ENCODE measurements at places on chromosomes 4 and X.
A peak's percentile ranks its signal among the peaks of the same experiment; 100 is the strongest.

GRCh38 chr4:26141911-26142638, 178.7 kb upstream of the RBPJ start:
- peak; percentile 91 for DNase-seq

- DNase-seq, result no peak
Observed at GRCh38 chr4:168569931-168570276, 73.1 kb downstream of the PALLD start.

GRCh38 chr4:38132843-38133662, 172.9 kb downstream of the PTTG2 start:
- DNase-seq, result no peak

DNA sequence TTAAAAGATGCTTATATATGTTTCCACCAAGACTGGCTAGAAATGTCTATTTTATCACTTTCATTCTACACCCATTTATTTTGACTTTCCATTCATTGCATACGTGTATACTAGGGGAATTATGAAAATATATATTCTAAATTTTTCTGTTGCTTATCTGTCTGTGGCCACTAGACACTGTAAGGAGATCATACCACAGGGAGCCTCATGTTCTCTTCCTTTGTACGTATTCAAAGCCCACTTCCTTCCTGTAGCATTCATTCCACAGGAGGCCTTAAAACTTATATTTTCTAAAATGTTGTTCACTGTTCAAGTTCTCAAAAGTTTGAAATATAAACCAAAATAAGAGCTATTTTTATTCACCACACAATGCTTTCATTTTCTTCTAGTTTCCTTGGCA, 1848.9 kb upstream of the TENM3 start:
- DNase-seq, result no peak

DNA sequence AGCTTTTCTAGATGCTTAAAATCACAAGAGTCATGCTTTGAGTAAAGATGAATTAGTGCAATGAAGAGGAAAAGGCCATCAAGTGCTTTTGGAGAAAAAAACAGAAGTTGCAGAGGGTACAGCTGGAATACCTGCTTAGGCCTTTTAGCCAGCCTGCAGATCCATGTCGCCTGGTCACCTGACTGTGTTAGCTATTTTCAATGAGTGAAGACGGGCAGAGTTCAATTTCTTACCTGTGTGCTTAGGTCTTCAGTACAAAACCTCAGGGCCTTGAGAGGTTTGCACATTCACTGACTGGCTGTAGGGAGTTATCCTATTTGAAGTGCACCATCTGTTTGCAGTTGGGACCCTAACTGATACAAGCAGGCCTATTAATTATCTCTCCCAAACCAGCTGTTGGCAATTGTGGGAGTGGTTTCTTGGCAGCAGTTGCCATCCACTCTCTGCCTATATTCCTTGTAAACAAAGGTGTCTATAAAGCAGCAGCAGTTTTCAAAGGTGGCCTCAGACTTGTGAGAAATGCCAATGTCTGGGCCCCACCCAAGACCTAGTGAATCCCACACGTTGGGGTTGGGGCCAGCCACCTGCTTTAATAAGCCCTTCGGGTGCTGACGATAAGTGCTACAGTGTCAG, 16.3 kb upstream of the FAT1 start:
- peak; percentile 61 for DNase-seq
